ENCODE measurements at places on chromosomes 12 and 14. TPM values are rescaled to one million over a fixed set of nuclear protein-coding genes. Genes with fewer than 3 reads are reported as not detected.

Gene FSCB
- not detected for total RNA-seq

Gene DNAH10
- total RNA-seq = 22.6 TPM

- no peak for DNase-seq
Observed at GRCh38 chr14:29853272-29853671, 74.4 kb downstream of the PRKD1 start.

DNA sequence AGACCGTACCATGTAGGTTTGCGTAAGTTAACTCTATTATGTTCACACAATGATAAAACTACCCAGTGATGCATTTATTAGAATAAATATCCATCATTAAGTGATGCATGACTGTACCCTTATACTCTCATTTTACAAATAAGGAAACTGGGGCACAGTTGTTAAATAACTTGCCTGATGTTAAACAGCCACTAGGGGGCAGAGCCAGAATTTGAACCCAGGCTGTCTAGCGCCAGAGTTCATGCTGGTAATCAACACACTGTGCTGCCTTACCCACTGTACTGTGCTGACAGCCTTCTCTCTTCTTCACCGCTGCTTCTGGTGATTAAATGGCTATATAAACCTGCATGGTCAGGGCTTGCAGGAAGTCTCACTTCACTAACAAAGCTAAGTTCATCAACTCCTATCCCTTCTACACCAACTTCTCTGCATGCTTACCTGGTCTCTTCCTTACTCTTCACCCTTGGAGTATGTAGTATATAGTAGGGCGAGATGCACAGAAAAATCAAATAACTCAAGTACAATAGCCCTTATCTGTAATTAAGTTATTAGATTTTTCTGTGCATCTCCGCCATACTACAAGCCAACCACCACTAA lies 43.6 kb upstream of the APPL2 start:
- no peak for DNase-seq

- DNase-seq = no peak
Observed at GRCh38 chr12:90683871-90684270, 271.1 kb downstream of the CCER1 start.

- no peak for DNase-seq
Observed at GRCh38 chr12:45685680-45686079, 43.8 kb upstream of the ARID2 start.

Gene CIROP
- not detected for total RNA-seq

DNA sequence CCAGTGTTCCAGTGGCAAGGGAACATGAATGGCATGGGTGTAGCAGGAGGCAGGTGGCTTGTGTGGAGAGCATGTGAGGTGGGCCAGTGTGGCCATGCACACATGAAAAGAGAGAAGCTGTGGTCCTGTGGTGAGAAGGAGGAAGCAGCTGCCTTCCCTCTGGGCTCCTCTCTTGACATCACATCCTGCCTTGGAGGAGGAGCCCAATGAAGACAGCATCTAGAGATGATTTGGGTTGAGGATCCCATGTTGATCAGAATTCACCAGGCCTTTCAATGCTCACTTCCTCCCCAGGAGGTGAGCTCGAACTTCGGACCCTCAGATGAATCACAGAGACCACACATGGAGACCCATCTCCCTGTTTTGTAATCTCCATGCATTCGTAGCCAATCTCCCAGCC lies 82.6 kb downstream of the LRRC74A start:
- no peak for DNase-seq

DNA sequence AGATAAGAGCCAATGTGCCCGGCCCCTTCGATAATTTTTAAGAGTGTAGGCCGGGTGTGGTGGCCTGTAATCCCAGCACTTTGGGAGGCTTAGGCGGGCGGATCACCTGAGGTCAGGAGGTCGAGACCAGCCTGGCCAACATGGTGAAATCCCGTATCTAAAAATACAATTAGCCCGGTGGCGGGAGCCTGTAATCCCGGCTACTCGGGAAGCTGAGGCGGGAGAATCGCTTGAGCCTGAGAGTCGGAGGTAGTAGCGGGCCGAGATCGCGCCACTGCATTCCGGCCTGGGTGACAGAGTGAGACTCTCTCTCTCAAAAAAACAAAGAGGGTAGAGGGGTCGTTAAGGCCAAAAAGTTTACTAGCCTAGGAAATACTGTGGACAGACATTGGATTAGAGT lies 2.6 kb downstream of the KRAS start:
- no peak for DNase-seq

Gene ARID2
- 46.5 TPM for total RNA-seq

Gene TSHR
- total RNA-seq = under 0.01 TPM

GRCh38 chr14:103538291-103539055 lies 9.5 kb downstream of the TRMT61A start:
- no peak for DNase-seq

Gene ANO4
- 75.5 TPM for total RNA-seq

- no peak for DNase-seq
Observed at GRCh38 chr14:94867209-94867608, 97.3 kb upstream of the GSC start.

DNA sequence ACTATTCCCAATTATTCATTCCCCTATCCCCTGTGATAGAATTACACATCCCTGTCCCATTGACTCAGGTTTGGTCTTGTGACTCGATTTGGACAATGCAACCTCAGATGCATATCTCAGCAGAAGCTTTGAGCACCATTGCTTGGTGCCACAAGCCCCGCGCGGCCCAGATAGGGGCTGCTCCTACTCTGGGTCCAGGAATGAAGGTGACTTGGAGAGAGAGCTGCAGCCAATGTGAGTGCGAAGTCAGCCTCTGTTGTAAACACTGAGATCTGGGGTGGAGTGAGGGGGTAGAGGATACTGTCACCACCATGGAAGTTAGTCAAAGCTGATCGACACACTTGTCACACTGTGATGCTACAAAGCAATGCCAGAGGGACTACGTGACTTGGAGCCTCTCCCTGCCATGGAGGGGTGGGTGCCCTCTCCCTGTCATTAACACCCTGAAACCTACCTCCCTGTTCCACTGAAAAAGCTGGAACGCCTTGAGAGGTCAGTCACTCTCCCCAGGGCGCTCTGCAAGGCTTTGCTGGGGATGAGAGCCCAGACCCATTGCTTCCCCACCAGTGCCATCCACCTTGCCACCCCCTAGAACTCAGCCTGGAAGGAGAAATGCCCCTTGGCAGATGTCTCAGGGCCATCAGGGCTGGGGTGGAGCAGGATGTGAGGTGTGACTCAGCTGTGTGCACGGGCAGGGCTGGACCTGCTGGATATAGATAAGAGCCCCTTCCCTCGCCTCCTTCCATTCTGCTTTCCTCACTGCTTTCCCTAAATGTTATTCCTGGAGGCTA lies 6.6 kb upstream of the PLEK2 start:
- DNase-seq = no peak

GRCh38 chr12:121524196-121524916 lies 56.5 kb downstream of the KDM2B start:
- DNase-seq = no peak

- DNase-seq = no peak
Observed at GRCh38 chr12:128852885-128853599, at the start of gene GLT1D1. TSS of gene GLT1D1 (plus strand) at chr12:128853478. CDS start at chr12:128853582, 104 bp downstream.

DNA sequence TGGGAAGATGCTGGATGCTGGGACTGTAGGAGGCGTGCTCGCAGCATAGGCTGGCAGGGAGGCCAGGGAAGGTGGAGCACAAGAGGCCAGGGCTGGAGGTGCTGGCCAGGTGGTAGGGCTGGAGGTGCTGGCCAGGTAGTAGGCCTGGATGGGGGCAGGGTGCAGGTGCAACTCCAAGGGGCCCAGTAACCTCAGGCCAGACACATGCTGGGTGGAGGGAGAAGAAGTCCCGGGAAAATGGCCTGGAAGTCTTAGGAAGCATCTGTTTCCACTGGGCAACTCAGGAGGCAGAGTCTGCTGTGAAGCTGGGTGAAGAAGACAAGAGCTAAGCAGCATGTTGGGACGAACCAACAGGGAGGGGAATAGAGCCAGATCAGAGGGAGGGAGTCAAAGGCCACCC lies 665.2 kb downstream of the BCL11B start:
- no peak for DNase-seq

- peak; percentile 84 for DNase-seq
Observed at GRCh38 chr12:84912198-84913128, at the start of gene SLC6A15. TSS of gene SLC6A15 (minus strand) at chr12:84912799. CDS start at chr12:84892120, 20,679 bp downstream.

DNA sequence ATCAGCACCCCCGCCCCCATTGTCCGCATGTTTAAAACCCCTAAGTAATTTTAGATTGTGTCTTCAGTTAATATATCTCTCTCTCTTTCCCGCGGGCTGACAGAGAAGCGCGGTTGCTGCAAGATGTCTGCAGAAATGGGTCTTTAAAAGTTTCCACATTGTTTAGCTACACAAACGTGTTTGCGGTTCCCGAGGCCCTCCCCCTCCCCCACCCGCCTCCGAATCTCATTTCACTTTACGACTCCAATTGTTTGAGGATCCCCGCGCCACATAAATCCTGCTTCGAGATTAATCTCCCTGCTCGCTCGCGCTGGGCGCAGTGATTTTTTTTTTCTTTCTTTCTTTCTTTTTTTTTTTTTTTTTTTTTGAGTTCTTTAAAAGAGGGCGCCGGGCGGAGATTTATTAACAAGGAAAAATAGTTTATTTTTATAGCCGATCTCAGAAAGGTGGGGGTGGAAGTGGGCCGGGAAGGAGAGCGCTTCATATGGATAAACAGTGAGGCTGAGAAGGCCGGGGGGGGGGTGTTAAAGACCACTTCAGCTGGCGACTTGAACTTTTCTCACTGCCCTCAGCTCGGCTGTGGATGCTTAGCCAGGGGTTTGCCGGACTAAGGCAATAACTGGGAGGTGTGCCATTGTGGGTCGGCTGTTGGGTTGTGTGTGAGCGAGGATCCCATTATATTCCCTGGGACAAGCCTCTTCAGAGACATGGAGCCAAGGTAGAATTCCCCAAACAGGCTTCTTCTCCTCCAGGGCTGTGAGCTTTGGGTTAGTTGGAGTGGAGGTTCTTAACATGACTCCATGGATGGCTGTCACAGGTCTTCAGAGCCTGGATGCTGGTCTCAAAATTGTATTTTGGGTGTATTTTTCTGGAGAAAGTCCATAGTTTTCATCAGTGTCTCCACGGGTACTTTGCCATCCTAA lies 39.7 kb upstream of the TBX5 start:
- no peak for DNase-seq

DNA sequence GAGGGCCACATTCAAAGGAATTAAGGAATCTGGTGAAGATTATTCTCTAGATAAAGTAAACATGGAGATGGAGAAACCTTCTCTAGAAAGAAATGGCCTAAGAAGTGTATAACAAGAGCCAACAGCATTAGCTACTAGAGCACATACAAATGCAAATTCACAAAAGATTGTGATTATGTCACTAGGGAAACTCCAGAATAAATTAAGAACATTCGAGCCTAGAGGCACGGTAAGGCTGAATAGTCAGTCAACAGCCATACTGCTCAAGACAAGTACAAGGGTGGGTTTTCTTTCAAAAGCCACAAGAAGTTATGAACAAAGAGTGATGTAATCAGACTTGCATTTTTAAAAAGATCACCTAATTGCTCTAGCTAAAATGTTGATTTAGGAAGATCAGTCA lies 25.4 kb downstream of the PPP4R3A start:
- no peak for DNase-seq

DNA sequence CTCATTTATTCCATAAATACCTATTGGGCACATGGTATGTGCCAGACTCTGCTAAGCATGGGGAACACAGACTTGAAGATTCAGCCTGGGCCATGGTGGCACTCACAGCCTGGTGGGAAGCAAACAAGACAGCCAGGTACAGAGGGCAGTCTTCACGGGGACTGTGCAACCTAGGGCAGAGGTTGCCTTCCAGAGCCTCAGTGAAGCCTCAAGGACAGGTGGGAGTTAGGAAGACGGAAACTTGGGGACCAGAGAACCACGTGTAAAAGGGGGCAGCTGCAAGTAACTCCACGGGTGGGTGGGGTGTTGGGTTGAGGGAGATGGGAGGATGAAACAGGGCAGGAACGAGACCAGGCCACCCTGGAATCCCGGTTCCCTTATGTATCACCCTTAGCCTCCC lies 980 bp upstream of the LTBR start:
- no peak for DNase-seq

Gene TSPAN19
- 0.16 TPM for total RNA-seq

DNA sequence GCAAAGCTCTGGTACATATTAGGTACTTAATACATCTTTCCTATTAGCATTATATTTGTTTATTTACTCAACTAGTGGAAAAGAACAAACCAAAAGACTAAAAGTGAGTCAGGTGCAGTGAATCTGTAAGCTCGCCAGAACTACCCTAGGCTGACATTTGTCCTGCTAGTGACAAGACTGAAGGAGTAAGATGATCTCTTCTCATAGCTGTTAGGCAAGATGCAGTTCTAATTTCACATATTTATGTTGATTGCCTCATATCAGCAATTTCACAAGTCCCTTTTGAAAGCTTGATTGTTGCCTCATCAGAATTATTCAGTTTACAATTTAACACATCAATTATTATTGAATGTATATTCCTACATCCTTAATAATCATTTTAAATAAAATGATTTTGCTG lies 293.0 kb upstream of the NAV3 start:
- DNase-seq = no peak

- DNase-seq = no peak
Observed at GRCh38 chr12:103698752-103699560, 111.9 kb downstream of the STAB2 start.

- DNase-seq = no peak
Observed at GRCh38 chr12:28857369-28857768, 291.7 kb upstream of the FAR2 start.

Gene PPM1H
- total RNA-seq = 10.6 TPM

- DNase-seq = no peak
Observed at GRCh38 chr12:47909839-47910465, 5.2 kb upstream of the VDR start.

Gene CYP46A1
- total RNA-seq = 2.3 TPM

DNA sequence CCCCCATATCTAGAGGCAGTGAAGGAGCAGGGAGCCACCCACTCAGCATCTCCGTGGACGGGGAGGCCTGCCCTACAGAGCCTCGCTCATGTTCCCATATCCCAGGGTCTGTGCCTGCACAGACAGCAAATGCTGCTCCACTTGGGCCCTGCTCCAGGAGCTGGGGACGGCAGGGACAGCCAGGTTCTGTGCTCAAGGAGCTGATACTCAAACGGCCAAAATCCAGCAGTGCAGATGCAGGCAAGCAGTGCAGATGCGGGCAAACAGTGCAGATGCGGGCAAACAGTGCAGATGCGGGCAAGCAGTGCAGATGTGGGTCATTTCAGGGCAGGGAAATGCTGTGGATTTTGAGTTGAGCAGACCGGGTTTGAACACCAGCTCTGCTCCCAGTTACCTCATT lies 6.2 kb upstream of the SERPINA12 start:
- DNase-seq = no peak

Gene HPD
- total RNA-seq = not detected

Gene OR6C65
- total RNA-seq = not detected

Gene PLXNC1
- 39.5 TPM for total RNA-seq

Measured in occipital lobe (tissue), 3 donors.